ENCODE measurements at places on chromosomes 3 and 15.

DNA sequence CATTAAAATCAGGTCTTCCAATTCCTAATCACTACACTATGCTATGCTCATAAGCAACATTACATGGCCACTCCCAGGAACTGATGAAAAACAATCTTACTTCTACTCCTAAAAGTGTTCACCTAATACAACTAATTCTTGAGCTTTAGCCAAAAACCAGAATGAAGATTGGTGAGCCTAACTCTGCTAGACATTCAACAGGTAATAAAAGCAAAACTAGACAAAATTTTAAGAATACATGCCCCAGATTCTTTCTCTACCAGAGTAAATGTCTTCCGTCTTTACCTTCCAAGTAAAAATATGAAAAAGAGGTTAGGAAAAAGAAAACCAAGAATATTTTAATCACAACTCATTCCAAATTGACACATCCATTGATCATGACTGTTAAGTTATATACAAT, 31.3 kb downstream of the ATP13A3 start:
- DNase-seq = no peak

DNA sequence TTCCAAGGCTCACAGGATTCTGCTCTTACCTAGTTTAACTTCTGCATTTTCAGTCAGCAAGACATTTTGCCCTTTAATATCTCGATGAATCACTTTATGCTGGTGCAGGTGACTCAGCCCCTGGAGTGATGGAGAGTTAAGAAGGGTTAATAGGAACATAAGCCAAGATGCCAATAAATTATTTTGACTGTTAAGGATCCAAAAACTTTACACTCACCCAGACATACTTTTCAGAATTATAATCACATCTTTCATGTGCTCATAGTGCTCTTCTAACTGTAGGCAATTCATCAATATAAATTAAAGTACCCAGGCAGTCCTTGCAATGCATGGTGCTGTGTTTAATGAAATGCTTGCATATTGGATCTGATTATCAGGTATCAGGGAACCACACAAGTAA, 164.1 kb upstream of the SLC2A2 start:
- peak; percentile 23 for DNase-seq

DNA sequence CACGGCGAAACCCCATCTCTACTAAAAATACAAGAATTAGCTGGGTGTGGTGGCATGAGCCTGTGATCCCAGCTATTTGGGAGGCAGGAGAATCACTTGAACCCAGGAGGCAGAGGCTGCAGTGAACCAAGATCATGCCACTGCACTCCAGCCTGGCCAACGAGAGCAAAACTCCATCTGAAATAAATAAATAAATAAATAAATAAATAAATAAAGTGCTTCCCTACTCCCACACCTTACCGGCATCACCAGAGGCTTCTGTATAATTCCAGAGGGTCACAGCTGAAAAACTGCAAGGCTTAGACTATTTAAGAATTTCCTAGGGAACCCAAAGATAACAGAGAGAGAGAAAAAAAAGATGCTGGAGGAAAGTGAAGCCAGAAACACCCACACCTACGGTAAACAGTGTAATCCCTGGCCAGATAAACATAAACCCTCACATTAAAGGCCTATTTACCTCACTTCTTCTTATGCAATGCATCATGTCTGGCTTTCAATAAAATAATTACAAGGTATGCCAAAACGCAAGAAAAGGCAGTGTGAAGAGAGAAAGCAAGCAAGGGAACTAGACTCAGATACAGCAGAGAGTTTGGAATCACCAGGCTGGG, 15.0 kb upstream of the TRPM1 start:
- no peak for DNase-seq

GRCh38 chr3:24582431-24583403, 88.1 kb upstream of the THRB start:
- no peak for DNase-seq

- DNase-seq = no peak
These were observed 16.7 kb downstream of the LIMD1 start for GRCh38 chr3:45611209-45611608.

GRCh38 chr15:34847598-34847997, 52.2 kb upstream of the ACTC1 start:
- DNase-seq = peak; percentile 41

GRCh38 chr15:101020945-101021344, 101.8 kb downstream of the LRRK1 start:
- no peak for DNase-seq

DNA sequence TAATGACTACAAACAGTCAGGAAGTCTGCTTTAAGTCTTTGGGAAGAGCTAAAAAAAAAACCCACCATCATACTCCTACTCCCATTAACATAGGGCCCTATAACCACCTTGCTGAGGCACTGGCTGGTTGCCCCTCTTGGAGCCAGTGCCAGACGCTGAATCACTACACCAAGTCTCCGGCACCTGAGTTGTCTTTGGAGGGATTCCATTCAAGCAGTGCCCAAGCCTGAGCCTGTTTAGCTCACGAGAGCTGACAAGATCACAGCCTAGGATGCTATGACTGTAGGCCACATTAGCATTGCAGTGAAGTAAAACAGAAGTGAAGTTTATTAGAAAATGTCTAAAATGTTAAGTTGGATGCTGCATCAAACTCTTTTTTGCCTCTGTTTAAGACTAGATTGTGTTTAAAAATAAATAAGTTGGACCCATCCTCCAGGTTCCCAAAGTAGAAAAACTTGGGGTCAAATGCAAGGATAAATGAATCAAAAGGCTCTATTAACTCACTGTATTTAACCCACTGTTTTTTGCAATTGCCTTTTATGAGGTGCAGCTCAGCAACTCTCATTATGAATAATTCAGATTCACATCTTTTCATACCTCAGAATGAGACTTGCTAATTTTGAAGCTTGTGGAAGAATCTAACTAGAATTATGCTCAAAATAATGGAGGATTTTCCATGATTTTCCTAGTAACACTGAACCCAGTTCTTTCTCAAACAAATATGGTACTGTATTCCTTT, 461.9 kb downstream of the FOXP1 start:
- DNase-seq = no peak

DNA sequence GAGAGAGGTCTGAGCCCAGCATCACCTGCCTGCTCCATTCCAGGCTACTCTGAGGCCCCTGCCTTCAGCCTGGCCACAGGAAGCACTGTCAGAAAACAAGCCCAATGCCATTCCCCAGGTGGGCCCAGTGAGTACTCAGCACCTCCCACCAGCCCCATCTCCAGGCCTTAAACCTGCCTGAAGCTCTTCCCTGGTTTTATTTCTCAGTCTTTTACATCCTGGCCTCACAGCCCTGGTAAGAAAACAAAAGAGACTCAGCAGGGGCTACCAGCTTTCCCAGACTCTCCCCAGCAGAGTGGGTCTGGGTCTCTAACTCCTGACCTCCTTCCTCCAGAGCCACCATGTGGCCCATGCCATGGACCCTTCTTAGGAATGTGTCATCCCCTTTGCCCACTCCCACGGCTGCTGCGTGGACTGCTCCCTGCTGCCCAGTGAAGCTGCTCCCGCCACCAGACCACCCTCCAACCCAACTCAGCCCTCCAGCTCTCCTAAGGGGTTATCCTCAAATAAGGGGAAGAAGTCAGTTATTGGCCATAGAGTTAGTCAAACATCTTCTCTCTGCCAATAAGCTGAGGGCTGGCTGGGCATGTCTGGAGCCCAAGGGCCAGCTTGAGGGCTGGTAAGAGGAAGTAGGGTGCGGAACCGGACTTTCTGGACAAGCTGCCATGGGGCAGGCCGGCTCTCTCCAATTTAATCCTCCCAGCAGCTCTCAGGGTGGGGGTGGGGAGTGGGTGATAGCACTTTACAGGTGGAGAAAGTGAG, 116.7 kb upstream of the LINGO1 start:
- DNase-seq = no peak

GRCh38 chr15:37898362-37898761, 36.1 kb upstream of the TMCO5A start:
- DNase-seq = no peak

DNA sequence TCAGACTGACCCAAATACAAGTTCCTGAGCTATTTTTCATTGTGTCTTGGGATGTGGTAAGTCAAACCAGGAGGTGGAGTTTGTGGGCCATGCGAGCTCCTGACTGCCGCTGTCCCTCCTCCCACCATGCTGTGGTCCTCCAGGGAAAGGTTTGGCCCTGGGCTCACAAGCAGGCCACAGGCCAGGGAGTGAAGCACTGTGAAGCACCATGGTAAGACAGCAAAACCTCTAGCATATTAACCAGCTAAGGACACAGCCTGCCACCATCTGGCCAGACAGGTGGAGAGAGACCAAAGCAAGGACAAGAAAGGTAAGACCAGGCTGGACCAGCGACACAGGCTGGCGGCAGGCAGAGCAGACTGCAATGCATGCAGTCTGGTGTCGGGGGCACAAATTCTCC, 15.3 kb downstream of the RAB43 start:
- no peak for DNase-seq

DNA sequence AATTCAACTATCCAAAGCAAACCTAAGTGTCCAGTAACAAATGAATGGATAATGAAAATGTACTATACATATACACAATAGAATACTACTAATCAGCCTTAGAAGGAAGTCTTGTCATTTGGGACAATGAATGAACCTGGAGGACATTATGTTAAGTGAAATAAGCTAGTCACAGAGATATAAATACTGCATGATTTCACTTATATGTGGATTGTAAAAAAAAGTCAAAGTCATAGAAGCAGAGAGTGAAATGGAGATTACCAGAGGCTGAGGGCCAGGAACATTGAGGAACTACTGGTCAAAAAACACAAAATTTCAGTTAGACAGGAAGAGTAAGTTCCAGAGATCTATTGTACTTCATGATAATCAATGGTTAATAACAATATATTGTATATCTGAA, 33.6 kb downstream of the MYO5A start:
- DNase-seq = no peak

DNA sequence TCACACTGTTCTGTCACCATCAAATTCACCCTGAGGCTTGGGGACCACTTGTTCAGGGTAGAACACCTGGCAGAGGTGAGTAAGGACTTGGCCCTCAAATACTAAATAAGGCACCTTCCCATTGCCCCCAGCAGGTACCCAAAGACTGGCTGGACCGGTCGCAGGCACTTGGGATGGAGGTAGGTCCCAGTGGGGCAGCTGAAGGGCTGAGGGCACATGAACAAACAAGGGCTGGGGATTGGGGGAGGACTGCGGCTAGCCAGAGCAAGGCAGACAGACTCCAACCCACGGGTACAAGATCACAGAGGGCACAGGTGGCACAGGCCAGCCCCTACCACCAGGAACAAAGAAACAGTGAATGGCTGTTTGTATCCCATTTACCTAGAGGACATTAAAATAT, 1.9 kb downstream of the MRPS25 start:
- DNase-seq = no peak

- no peak for DNase-seq
These were observed 38.3 kb upstream of the IQCF6 start for GRCh38 chr3:51817375-51817774.

DNA sequence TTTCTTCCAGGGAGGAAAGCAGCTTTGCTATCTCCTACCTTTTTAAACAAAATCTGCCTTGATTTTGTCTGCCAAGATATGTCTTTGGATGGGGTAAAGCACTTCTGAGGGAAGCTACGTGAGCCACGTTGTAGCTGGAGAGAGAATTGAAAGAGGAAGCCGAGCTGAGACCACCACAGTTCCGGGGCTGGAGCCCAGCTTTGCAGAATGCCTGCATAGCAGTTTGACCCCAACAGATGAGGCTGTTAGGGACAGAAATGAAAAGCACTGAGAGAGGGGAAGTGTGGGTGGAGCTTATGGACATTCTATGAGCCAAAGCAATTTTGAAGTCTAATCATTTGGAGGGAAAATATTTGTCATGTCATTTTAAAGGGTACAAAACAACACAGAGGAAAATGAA, 45.4 kb downstream of the LIPC start:
- peak; percentile 40 for DNase-seq

DNA sequence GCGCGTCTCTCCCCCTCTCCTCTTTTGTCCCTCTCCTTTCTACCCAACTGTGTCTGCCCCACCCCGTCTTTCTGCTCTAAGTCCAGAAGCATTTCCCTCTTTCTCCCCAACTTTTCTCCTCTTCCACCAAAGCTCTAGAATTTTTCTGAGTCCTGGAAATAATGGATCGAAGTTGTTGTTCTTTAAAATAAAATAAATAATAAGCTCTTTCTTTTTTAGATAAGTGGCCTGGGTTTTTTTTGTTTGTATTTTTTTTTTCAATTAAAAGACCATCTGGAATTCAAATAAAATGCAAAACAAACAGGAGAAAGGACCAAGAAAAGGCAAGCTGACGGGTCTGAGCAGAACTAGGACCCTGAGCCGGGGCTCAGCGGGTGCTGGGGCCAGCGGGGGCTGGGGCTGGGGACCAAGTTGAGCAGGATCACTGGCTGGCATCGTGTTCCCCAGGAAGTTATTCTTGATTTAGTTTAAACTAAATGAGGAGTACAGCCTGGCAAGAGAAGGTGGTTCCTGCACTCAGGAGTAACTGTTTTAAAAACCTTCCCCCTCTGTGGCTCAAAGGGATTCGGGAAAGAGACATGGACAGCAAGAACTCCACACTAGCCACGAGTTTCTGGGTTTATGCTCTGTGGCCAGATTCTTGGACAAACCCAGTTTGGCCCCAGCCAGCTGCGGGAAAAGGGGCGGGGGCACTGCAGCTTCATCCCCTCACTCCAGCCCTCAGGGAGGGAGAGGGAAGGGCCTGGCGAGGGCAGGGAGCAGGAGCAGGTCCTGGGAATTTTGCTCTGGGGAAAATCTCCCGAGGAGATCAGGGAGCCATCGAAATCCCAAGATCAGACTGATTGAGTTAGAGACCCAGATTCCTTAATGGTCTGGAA, 8.4 kb downstream of the GATA2 start:
- DNase-seq = no peak

DNA sequence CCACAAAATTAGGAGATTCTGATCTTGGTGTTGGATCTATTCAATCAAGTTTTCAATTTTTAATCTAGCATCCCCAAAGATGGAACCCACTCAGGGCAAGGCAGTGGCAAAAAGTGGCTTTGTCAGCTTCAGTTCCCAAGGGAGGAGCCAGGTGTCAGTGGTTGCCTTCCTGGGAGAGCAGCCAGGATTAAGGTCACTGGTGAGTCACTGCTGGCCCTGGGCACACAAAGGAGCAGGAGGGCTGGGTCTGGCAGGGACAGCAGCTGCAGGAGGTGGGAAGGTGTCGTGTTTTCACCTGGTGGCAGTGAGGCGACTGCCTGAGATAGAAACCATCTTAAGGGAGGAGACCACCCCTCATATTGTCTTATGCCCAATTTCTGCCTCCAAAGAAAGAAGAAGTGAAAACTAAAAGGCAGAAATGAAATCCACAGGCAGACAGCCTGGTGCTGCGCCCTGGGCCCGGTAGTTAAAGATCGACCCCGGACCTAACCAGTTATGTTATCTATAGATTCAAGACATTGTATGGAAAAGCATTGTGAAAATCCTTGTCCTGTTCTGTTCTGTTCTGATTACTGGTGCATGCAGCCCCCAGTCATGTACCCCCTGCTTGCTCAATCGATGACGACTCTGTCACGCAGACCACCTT, 5.9 kb upstream of the KLHL25 start:
- no peak for DNase-seq

- no peak for DNase-seq
These were observed 1.5 kb upstream of the CA12 start for GRCh38 chr15:63382966-63383710.

DNA sequence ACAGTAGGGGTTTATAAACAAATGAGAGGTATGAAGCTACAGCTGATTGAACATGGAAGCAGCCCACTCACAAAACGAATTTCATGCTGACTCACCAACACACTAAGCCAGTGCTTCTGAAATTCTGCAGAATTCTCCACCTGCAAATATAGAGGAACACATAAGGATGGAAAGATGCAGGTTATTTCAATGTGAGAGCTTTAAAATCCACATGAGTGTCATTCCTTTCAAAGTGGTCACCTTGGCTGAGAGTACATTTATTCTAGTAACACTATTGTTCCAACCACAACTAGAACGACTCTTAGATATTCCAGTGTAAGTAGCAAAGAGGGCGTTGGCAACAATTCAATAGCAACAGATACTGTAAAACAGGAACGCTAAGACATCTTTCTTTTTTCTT, 189.9 kb upstream of the TSC22D2 start:
- DNase-seq = no peak
